ENCODE measurements at places on chromosomes 1 and 21. TPM values are rescaled to one million over a fixed set of nuclear protein-coding genes. Genes with fewer than 3 reads are reported as not detected.

Gene SLC30A7
- 29.1 TPM for total RNA-seq

DNA sequence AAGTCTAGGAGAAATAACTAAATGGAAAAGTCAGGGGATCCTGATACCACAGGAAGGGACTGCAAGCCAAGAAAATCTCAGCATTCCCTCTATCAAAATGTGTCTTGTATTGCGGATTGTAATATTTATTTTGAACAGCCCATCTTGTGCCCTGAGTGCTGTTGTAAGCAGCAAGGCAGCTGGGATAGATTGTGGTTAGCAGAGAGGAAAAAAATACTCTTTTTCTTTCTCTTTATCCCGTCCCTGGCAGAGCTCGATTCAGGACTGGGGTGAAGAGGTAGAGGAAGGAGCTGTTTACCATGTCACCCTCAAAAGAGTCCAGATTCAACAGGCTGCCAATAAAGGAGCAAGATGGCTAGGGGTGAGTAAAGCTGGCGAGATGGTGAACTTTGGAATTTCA lies 1.2 kb downstream of the RGL1 start:
- no peak overlapping the region for H3K4me3 ChIP-seq
- H3K27me3 ChIP-seq = peaks cover 23% of the 10 kb centered on the region
- no peak for DNase-seq
- H3K27ac ChIP-seq = no peak overlapping the region

GRCh38 chr1:59707178-59707791 lies 107.5 kb upstream of the HOOK1 start:
- peaks cover 1% of the 10 kb centered on the region for H3K36me3 ChIP-seq
- no peak overlapping the region for H3K4me3 ChIP-seq
- H3K27me3 ChIP-seq = no peaks in the 10 kb centered on the region
- no peak for DNase-seq
- no peak overlapping the region for H3K27ac ChIP-seq
- H3K4me1 ChIP-seq = no peaks in the 10 kb centered on the region

- H3K4me1 ChIP-seq = no peaks in the 10 kb centered on the region
- DNase-seq = no peak
- no peak overlapping the region for H3K4me3 ChIP-seq
- no peaks in the 10 kb centered on the region for H3K36me3 ChIP-seq
- no peak overlapping the region for H3K27ac ChIP-seq
These were observed 326.4 kb downstream of the TGFB2 start for GRCh38 chr1:218671573-218671972.

- DNase-seq = no peak
- H3K4me3 ChIP-seq = no peak overlapping the region
- no peak overlapping the region for H3K27ac ChIP-seq
- H3K36me3 ChIP-seq = no peaks in the 10 kb centered on the region
- no peaks in the 10 kb centered on the region for H3K4me1 ChIP-seq
These were observed 329.2 kb upstream of the C1orf87 start for GRCh38 chr1:60402816-60403215.

GRCh38 chr1:71490432-71490831 lies 409.6 kb upstream of the ZRANB2 start:
- H3K4me1 ChIP-seq = no peaks in the 10 kb centered on the region
- H3K36me3 ChIP-seq = no peaks in the 10 kb centered on the region
- no peak overlapping the region for H3K27ac ChIP-seq
- H3K4me3 ChIP-seq = no peak overlapping the region

- H3K36me3 ChIP-seq = peaks cover 31% of the 10 kb centered on the region
- H3K27me3 ChIP-seq = no peaks in the 10 kb centered on the region
- H3K4me1 ChIP-seq = peaks cover 68% of the 10 kb centered on the region
- H3K27ac ChIP-seq = peak overlapping the region; percentile 42
- no peak for DNase-seq
These were observed 28.6 kb downstream of the ITPKB start for GRCh38 chr1:226710501-226710900.

- no peak overlapping the region for H3K27ac ChIP-seq
- no peaks in the 10 kb centered on the region for H3K27me3 ChIP-seq
- no peak overlapping the region for H3K4me3 ChIP-seq
- H3K36me3 ChIP-seq = no peaks in the 10 kb centered on the region
- DNase-seq = no peak
These were observed 291.4 kb downstream of the LRRC40 start for GRCh38 chr1:69913977-69914376.

DNA sequence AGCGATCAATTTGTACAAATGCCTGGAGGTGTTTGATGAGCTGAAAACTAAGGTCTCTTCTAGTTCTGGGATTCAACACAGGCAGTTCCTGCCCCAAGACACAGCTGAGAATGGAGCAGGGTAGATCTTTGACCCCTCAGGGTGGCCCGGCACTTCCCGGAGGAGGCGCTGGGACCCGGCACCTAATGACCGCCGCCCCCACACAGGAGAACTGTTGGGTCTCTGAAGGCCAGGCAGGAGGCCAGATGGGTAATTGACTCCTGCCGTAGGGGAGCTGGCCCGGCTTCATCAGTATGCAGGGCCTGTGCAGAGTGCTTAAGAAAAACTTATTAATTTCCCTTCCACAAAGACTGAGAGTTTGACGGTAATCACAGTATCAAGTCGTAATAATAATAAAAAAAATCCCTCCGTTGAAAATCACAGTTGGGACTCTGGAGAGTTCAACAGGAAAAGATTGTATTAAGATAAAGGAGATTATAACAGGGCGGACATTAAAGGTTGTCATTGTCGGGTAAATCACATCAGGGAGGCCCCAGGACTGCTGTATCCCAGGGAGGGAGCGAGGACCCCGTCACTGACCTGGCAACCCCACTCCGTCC lies 51.7 kb downstream of the UBIAD1 start:
- no peak overlapping the region for H3K27ac ChIP-seq
- H3K27me3 ChIP-seq = no peaks in the 10 kb centered on the region
- DNase-seq = no peak
- H3K4me3 ChIP-seq = no peak overlapping the region

- H3K4me3 ChIP-seq = no peak overlapping the region
- H3K27ac ChIP-seq = no peak overlapping the region
- no peaks in the 10 kb centered on the region for H3K36me3 ChIP-seq
- no peaks in the 10 kb centered on the region for H3K27me3 ChIP-seq
These were observed 369.6 kb upstream of the ADGRL2 start for GRCh38 chr1:81430955-81431623.

GRCh38 chr1:172670791-172671190 lies 11.9 kb downstream of the FASLG start:
- H3K4me3 ChIP-seq = peak overlapping the region; percentile 25
- H3K36me3 ChIP-seq = peaks cover 49% of the 10 kb centered on the region
- DNase-seq = peak; percentile 67
- H3K27ac ChIP-seq = peak overlapping the region; percentile 89
- H3K4me1 ChIP-seq = peaks cover 83% of the 10 kb centered on the region
